Esophagus squamous epithelium (tissue), 5 donors: ENCODE measurements at places on chromosomes 5 and 9.

DNA sequence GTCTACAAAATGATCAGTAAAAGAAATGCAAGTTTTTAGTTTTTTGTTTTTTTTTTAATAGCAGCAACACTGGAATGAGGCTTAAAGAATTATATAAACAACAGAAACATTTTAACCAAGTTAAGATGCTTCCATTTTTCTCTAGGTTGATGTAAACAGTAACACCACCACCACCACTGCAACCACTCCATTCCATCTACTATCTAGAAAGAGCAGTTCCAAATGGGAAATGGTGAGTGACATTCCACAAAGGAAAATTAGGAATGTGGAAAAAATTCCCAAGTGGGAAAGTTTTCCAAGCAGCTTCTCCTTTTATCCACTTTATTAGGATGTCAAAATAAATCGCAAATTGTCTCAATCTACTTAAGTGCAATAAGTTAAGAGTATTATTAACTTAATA is 32.6 kb downstream of the SLC38A9 start:
- DNase-seq: no peak

DNA sequence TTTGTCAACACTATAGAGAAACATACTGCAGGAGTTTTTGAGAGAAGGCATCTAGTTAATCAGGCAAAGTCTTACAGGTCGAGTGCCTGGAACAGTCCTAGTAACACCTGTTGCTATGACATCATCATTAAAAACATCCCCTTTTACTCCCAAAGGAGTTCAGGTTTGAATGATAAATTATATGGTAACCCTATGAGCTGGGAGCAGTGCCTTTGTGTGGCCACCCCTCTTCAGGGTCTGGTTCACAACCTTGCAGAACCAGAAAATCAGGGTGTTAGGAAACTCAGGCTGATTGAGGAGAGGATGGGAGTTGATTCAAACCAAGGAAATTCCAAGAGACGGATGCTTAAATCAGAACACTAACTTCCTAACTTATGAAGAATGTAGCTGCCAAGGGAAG is 179.1 kb upstream of the RASEF start:
- DNase-seq: no peak

DNA sequence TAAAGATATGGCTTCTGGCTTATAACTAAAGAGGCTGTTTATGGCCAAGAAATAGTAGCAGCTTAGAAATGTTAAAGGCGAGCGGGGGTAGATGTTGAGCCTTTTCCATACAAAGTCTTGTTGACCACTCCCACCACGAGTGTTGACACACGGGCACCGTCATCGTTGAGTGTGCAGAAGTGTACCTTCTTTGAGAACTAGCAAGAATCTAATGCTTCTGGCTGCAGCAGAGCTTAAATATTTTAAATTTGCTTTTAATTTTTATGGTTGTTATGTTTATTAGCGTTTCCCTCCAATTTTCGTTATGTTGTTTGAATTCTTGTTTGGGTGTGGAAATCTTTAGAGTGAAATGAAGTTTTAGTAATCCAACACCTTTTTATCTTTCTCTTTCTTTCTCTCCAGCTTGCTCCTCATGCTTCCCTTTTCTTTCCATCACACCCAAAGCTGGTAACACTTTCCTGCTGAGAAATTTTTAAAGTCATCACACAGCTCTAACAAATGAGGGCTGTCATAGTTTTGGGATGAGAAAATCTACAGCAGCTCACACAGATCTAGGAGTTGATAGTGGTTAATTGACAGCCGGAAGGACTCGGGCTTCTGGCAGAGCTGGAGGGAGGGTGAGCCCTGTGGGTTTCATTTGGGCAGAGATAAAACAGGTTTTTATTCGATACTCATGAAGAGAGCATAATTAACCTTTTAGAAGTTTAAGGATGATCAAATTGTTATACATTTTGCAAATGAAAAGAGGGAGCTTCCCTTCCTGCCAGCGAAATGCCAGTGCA is 120.1 kb upstream of the ZNF608 start:
- DNase-seq: no peak

DNA sequence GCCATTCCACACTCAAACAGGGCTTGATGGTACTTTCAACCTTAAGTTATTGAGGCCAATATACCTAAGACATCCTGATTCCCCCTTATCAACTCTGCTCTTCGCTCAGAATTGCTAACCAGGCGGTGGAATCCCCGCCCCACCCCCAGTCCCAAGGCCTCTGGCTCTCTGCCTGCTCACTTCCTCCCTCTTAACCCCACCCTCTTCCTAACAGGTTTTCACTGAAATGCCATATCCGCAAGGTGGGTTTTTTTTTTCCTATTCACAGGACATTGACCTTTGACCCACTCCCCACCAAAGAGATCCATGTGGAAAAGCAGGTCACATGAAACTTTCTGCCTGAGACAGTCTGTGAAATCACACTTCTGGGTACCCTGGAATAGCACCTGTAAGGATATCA is 66.6 kb upstream of the IFNK start:
- no peak for DNase-seq

DNA sequence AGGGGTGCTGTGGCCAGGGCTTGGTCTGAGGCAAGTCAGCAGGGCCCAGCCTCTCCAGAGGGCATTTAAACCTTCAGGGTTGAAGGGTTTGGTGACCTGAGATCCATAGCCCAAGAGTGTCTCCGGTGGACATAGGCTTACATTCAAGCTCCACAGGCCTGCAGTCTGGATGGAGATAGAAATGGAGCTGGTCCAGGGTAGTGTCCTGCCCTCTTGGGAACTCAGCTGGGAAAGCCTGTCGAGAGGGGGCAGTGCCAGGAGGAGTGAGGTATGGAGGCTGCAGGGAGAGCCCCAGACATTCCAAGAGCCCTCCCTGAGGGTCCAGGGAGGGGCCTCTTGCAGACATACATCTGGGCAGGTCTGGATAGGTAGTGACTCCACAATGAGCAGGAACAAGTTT is 177.0 kb upstream of the MVB12B start:
- DNase-seq: no peak

- DNase-seq: no peak
Measured at GRCh38 chr5:179874136-179874535, 15.5 kb upstream of the MRNIP start.

DNA sequence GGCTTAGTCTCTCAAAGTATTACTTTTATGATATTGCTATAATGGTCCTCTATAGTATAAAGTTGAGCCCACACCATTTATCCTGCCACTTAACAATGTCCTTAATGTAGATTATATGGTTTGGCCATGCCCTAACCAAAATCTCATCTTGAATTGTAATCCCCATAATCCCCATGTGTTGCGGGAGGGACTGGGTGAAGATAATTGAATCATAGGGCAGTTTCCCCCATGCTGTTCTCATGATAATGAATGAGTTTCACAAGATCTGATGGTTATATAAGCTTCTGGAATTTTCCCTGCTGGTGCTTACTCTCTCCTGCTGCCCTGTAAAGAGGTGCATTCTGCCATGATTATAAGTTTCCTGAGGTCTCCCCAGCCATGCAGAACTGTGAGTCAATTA is 498.8 kb downstream of the RAB3C start:
- no peak for DNase-seq

GRCh38 chr5:129051283-129051682 is 43.3 kb upstream of the ISOC1 start:
- no peak for DNase-seq

GRCh38 chr5:174505621-174506020 is 218.8 kb upstream of the MSX2 start:
- DNase-seq: no peak

DNA sequence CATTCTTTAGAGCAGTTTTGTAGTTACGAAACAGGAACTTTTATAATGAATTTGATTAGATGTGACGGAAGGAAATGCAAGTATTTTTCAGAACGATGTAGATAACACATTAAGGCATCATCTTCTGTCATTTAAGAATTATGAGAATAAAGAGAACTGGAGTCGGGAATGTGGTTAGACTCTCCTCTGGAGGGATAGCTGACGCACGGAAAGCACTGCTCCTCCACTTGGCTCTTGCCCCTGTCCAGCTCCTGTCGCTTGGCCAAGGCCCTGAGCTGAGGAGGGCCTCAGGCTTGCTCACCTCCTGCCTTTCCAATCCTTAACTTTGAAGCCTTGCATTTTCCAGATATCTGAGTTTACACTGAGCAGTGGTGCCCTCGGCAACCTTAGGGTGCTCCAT is 60.5 kb downstream of the MAP1B start:
- no peak for DNase-seq

GRCh38 chr5:15587916-15588315 is 87.9 kb downstream of the FBXL7 start:
- DNase-seq: no peak

- DNase-seq: no peak
Measured at GRCh38 chr5:52013523-52013922, 630.3 kb downstream of the ISL1 start.

DNA sequence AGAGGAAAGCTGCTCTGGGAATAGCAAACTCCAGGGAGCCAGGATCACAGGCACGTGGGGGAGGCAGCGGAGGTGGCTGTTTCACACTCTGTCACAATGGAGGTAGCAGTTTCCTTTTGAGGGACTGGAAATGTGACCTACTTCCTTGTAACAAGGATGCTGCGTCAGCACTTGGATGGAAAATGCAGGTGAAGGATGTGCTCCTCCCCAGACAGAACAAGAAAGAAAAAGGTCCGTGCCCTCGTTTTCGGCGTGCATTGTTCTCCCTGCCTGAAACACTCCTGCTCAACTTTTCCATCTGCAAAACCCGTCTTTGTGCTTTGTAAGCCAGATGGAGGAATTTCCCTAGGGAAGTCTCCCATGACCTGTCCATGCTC is 55.1 kb upstream of the SH3PXD2B start:
- no peak for DNase-seq

DNA sequence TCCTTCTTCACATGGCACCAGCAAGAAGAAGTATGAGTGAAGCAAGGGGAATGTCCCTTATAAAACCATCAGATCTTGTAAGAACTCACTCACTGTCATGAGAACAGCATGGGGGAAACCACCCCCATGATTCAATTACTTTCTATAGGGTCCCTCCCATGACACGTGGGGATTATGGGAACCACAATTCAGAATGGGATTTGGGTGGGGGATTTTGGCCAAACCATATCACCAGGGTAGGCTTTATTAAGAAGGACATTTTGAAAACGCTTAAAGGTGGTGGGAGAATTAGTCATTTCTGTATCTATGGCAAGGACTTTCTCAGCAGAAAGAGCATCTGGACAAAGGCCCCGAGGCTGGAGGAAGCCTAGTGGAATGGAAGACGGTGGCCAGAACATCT is 100.2 kb upstream of the ADAMTS16 start:
- DNase-seq: no peak

GRCh38 chr9:126793686-126794417 is 11.0 kb upstream of the ZBTB43 start:
- no peak for DNase-seq

DNA sequence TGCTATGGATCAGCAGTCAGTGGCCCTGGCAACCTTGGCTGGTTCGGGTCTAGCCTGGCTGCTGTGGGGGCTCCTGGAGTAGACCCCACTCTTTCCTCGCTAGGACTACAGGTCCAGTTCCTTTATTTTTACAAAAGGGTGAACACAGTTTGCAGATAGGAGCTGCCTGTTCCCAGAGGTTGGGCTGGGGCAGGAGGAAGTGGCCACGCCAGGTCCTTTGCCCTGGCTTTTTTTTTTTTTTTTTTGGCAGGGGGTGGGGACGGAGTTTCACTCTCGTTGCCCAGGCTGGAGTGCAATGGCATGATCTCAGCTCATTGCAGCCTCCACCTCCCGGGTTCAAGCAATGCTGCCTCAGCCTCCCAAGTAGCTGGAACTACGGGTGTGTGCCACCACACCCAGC is 7.9 kb downstream of the SLC2A6 start:
- no peak for DNase-seq
